ENCODE measurements at places on chromosomes 13 and 19.

GRCh38 chr13:113472355-113473025 is 18.0 kb downstream of the DCUN1D2 start:
- DNase-seq, result no peak

DNA sequence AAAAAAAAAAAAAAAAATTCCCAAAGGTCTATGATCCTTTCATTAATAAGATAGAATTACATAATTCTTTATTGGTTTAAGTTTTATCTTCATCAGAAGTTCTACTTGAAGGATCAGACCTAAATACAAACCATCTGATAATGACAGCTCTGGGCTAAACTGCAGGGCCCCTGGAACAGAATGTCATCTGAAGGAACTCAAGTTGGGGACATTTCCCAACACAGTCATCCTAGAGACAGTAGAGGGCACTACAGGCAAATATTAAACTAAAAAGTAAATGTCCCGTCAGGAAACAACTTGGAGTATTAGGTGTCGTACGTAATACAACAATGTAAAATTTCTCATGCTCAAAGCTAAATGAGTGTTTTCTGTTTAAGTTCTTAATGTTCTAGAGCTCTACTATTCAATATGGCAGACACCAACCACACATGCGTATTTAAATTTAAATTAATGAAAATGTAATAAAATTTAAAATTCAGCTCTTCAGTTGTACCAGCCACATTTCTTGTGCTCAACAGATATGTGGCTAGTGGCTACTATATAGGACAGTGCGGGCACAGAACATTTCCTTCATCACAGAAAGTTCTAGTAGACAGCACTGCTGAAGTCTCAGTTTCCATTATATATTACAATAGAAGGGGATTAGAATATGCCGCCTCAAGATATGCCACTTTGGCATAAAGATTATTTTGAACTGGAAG is 21.8 kb upstream of the NAXD start:
- no peak for DNase-seq

- DNase-seq, result no peak
Observed at GRCh38 chr13:78586706-78587105, 16.6 kb downstream of the POU4F1 start.

GRCh38 chr13:106534639-106535551 is 567 bp downstream of the EFNB2 start:
- DNase-seq, result no peak

- DNase-seq, result no peak
Observed at GRCh38 chr13:43431841-43432240, 354.9 kb downstream of the ENOX1 start.

DNA sequence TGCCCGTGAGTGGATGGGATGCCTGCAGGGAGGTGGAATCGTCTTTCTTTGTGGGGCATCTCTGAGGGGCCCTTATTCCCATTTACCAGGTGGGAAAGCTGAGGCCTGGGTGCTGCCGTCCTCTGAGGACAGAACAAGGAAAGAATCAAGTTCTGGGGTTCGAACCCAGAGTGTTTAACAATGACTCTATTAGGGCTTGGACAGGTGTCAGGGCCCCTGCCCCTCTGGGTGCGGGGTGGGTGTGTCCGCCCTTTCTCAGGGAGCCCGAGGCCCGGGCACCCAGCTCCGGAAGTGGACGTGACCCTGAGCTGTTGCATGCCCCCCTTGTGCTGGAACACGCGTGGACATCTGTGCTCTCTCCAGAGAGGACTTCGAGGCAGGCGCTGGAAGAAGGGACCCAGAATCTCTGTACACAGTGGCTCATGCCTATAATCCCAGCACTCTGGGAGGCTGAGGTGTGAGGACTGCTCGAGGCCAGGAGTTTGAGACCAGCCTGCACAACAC is 10.8 kb downstream of the NDUFA11 start:
- no peak for DNase-seq

- DNase-seq, result no peak
Observed at GRCh38 chr13:113155982-113156655, 2.3 kb upstream of the PROZ start.

- DNase-seq, result no peak
Observed at GRCh38 chr19:13079542-13079986, 23.1 kb downstream of the LYL1 start.

DNA sequence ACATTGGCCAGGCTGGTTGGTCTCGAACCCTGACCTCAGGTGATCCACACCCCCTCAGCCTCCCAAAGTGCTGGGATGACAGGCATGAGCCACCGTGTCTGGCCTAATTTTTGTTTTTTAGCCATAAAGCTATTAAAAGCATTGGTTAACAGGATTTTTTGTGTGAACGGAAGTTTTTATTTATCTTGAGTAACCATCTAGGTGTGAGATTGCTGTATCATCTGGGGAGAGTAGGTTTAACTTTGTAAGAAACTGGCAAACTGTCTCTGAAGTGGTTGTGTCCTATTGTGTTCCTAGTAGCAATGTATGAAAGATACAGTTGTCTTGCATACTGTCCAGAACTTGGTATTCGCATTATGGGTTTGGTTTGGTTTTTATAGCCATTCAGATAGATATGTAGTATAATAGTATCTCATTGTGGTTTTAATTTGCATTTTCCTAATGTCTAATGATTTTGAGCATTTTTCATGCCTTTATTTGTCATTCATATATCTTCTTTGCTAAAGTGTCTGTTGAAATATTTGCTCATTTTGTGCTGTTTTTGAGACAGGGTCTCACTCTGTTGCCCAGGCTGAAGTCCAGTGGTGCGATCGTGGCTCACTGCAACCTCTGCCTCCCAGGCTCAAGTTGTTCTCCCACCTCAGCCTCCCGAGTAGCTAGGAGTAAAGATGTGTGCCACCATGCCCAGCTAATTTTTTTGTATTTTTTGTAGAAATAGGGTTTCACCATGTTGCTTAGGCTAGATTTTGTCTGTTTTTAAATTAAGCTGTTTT is 13.5 kb upstream of the PLEKHF1 start:
- no peak for DNase-seq

- DNase-seq, result no peak
Observed at GRCh38 chr13:40120781-40121180, 465.3 kb downstream of the COG6 start.

- DNase-seq, result no peak
Observed at GRCh38 chr13:59893266-59893665, 270.5 kb downstream of the DIAPH3 start.

GRCh38 chr13:48477191-48477855 is 55.6 kb downstream of the RCBTB2 start:
- DNase-seq, result no peak

DNA sequence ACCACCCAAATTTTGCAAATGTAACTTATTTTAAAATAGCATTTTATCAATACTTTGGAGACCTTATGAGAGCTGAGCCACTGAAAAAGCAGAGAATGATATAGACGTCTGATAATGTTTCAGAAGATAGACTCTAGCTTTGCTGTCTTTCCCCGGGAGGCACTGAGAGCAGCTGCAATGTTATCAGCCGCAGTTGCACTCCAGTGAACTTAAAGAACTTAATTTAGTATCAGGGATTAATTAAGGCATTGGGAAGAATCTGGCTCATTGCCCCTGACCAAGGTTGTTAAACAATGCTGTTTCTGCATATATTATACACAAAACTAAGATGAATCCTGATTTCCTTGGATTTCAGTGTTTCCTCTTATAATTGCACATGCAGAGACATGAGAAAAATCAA is 75.7 kb upstream of the SGCG start:
- no peak for DNase-seq

- DNase-seq, result no peak
Observed at GRCh38 chr13:113897161-113897560, 33.3 kb upstream of the GAS6 start.

DNA sequence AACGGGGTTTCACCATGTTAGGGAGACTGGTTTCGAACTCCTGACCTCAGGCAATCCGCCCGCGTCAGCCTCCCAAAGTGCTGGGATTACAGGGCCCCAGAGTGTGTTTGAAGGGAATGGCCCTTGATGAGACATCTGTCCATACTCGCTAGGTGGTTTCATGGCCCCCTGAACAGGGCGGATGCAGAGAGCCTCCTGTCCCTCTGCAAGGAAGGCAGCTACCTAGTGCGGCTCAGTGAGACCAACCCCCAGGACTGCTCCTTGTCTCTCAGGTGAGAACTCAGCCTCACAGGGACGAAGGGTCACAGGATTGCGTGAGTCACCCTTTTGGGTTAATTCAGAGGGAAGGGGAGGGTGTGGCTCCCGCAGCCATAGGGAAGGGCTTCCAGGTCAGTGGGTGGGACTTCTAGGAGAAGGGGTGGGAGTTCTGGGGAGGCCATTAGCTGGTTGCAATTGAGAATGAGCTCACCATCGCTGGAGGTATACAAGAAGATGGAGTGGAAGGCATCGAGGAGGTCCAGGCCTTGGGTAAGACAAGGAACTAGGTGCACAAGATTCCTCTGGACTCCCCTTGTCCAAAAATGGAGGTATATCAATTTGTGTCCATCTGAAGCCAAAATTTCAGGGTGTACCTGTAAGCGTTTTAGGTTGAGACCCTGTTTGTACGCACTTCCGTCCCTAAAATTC is 9.2 kb downstream of the SHD start:
- no peak for DNase-seq

GRCh38 chr13:95948656-95949055 is 104.5 kb downstream of the UGGT2 start:
- DNase-seq, result no peak

GRCh38 chr19:46376241-46377153 is 29.6 kb downstream of the PPP5C start:
- DNase-seq, result no peak

DNA sequence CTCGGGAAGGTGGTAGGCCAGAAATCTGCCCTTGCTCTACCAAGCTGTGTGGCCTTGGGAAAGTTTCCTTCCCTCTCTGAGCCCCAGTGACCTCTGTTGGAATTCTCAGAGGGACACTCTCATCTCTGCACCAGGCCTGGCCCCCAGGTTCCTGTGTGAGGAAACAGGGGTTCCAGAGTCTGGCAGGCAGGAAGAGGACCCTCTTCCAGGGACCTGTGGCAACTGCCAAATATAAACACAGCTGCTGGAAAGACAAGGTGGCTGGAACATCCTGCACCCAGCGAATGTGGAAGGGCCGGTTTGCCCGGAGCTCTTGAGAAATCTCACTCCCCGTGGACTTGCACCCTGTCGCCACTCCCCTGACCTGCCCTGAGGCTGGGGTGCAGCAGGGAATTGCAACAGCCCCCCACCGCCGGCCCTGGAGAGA is 52.8 kb downstream of the GADD45B start:
- no peak for DNase-seq

DNA sequence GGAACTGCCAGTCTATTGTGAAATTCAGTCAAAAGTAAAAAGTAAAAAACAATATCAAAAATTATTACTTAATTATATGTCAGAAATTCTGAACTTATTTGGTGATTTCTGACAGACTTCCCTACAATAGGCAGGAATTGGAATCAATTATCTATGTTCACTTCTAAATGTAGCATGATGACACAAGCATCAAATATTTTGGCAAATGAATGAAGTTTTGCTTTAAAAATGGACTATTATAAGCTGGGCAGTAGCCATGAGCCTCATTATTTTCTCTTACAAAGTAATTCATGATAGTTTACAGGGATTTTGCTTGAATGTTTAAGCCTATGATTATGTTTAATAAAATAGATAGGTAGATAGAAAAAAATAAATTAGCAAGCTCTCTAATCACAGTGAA is 582.6 kb downstream of the SLITRK6 start:
- DNase-seq, result no peak

DNA sequence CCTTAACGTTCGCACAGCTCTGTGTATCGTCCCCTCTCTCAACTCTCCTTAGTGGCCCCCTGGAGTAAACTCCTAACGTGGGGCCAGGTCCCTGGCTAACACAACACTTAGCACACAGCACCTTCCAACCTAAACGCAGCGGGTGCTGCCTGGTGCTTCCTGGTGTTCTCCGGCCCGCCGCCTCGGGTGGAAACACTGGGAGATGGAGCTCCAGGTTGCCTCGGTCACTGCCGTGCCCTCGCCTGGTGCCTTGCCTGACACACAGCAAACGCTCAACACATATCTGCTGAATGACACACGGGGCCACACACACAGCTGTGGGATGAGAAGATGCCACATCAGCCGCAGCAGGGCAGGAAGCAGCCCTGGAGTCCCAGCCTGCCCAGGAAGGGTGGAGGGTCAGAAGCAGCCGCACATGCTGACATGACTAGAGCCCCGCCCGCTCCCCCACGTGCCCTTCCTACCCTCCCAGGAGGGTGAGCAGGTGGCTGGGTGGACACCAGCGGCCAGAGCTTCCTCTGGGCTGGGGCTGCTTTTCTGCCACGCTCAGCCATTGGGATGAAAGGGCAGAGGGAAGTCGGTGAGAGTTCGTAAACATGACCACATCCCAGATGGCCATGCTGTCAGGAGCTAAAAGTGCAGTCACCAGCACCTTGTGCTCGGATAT is 6.6 kb downstream of the PEPD start:
- no peak for DNase-seq

GRCh38 chr19:41870401-41870873 is 6.6 kb upstream of the CD79A start:
- no peak for DNase-seq

All from activated T-cell treated with anti-CD3 and anti-CD28 coated beads for 4 hours (primary cell).